ENCODE measurements at places on chromosomes 5 and 9. TPM values are rescaled to one million over a fixed set of nuclear protein-coding genes. Genes with fewer than 3 reads are reported as not detected.

Gene PLCXD3
- 1.2 TPM for total RNA-seq

Gene TICAM2
- total RNA-seq: 2.1 TPM

Gene TAF1L
- not detected for total RNA-seq

Gene SLC6A7
- total RNA-seq: not detected

Gene PCDHA9
- not detected for total RNA-seq

Gene RNF224
- total RNA-seq: not detected

Gene RLN2
- not detected for total RNA-seq

Gene LECT2
- total RNA-seq: 6.5 TPM

Gene CFAP77
- not detected for total RNA-seq

Gene GFI1B
- total RNA-seq: 0.15 TPM

Gene OLFM1
- total RNA-seq: 1.8 TPM

Gene C5orf46
- not detected for total RNA-seq

Gene GABRA6
- total RNA-seq: not detected

Gene RFX3
- 2.6 TPM for total RNA-seq

Gene NREP
- 3.2 TPM for total RNA-seq

Gene CENPP
- total RNA-seq: 1.2 TPM

Gene HTR4
- not detected for total RNA-seq

Gene MZB1
- 0.96 TPM for total RNA-seq

Gene PIP5K1B
- total RNA-seq: 0.30 TPM

Gene PCDHB7
- 0.25 TPM for total RNA-seq

Gene FBXW2
- total RNA-seq: 46.2 TPM

Gene DMAC1
- total RNA-seq: 25.8 TPM

Gene TAF7
- 20.6 TPM for total RNA-seq

Gene IFNA2
- not detected for total RNA-seq

Gene PPP3R2
- not detected for total RNA-seq

Gene TESK1
- 15.6 TPM for total RNA-seq

Measured in left lobe of liver (tissue), 2 donors.